Stimulated activated CD8-positive, alpha-beta memory T cell treated with anti-CD3 and anti-CD28 coated beads, Interleukin-15, amount 100 ng/mL, for 24 hours (primary cell): ENCODE measurements at places on chromosomes 2 and 18.

DNA sequence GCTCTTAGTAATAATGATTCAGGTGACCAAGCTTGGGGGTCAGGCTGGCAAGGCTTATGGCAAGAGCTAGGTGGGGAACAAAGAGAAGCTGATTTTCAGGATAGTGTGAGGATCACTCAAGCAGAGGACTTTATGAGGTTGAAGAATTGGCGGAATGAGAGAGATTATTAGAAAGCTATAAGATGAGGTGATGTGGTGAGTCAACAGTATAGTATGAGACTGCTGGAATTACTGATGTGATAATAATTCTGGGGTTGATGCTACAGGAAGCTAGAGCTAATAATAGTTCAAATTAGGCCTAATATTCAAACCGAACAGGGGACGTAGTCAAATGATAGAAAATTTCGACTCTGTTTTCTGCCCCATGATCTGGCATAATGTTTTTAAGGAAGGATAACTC lies 2115.3 kb upstream of the PIK3C3 start:
- DNase-seq, result no peak

- no peak for DNase-seq
Measured at GRCh38 chr2:150675807-150676206, 188.3 kb upstream of the RND3 start.

- no peak for DNase-seq
Measured at GRCh38 chr2:159091976-159092375, 123.5 kb downstream of the TANC1 start.

DNA sequence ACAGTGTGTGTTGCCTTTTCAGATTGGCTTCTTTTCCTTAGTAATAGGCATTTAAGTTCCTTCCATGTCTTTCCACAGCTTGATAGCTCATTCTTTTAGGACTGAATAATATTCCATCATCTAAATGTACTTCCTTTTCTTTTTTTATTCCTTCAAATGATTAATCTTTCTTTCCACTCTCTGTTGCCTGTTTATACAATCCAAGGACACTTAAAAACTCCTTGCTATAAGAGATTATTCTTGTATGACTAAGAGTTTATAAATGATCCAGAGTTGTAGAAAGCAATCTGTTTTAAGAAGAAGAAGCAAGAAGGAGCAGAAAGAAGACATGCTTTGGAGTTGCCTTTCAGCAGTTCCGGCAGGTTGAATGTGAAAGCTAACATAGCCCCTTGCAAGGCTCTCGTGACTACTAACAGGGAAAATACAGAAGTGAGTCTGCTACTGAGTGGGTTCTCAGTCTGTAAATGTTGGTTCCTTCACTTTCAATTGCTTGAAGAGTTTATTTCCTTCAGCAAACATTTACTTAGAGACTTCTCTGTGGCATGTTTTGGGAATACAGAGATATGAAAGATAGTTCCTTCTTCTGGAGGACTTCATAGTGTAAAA lies 123.0 kb downstream of the PMAIP1 start:
- no peak for DNase-seq

DNA sequence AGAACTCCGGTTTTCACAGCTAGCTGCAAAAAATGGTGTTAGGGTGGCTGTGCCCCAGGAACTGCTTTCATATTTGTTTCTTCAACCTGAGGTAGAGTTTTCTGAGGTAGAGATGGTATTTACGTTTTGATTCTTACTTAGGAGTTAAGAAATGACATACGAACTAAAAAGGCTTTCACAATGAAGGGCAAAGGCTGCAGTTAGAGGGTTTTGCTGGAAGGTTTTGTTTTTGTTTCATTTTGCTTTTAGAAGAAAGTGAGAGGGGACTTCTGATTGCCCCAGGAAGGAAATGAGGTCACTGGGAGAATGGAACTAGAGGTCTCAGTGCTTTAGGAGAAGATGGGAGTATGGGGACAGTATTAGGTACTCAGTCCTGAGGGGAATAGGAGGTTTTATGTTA lies 15.5 kb downstream of the CDCA7 start:
- no peak for DNase-seq

- no peak for DNase-seq
Measured at GRCh38 chr2:102037681-102038080, 45.9 kb downstream of the IL1R2 start.

DNA sequence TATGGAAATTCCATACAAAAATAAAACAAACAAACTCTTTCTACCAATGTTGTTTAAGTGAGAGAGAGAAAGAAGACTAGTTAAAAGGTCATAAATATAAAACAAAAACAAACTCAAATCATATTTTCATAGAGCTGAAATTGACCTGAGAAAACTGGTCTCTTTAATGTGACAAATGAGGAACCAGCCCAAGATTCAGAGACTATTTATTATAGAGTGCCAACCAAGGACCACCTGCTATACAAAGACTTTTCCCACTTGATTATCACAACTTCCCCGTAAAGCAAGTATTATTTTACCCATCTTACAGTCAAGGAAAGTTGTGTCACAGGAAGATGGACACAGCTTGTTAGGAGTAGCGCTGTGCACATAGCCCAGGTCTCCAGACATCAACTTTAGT lies 13.3 kb downstream of the ANKRD44 start:
- DNase-seq, result no peak

DNA sequence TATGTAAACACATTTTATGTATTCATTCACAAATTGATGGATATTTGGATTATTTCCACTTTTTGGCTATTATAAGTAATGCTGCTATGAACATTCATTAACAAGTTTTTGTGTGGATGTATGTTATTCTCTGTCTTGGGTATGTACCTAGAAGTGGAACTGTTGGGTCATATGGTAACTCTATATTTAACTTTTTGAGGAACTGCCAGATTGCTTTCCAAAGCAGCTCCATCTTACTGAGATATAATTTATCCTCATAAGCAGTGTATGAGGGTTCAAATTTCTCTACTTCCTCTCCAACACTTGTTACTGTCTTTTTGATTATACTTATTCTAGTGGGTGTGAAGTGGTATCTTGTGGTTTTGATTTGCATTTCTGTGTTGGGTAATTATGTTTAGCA lies 7.1 kb upstream of the EML6 start:
- DNase-seq, result no peak

DNA sequence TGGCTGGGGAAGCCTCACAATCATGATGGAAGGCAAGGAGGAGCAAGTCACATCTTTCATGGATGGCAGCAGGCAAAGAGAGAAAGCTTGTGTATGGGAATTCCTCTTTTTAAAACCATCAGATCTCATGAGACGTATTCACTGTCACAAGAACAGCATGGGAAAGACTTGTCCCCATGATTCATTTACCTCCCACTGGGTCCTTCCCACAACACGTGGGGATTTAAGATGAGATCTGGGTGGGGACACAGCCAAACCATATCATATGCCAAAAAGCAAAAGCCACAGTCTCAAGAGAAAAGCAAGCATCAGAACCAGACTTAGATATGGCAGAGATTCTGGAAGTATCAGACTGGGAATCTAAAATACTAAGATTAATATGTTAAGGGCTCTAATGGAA lies 30.0 kb upstream of the SCRN3 start:
- no peak for DNase-seq

- DNase-seq, result no peak
Measured at GRCh38 chr18:49247781-49248180, 212.7 kb downstream of the DYM start.

DNA sequence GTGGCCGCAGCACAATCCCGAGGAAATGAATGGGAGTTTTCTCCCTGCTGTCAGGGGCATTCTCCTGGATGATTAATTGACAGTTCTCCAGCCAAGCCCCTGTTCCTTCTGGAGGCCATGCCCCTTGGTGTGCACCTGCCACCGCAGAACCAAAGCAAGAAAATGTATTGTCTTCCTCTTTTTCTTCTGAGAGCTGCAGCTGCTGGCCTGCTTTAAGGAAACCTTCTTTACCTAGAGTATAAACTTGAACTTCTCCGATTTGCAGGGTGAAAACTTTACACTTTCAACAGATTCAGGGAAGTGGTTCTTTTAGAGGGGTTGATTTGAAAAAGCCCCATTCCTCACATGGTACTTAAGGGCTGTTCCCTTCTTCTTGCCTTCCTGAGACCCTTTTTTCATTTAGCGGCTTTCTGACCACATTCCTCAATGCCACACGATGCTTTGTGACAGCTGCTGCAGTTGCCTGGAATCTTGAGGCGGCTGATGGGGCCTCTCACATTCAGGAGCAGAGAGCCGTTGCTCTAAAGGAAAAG lies 402.8 kb downstream of the TXNL1 start:
- no peak for DNase-seq

- no peak for DNase-seq
Measured at GRCh38 chr2:86037795-86038192, 67.9 kb downstream of the POLR1A start.

DNA sequence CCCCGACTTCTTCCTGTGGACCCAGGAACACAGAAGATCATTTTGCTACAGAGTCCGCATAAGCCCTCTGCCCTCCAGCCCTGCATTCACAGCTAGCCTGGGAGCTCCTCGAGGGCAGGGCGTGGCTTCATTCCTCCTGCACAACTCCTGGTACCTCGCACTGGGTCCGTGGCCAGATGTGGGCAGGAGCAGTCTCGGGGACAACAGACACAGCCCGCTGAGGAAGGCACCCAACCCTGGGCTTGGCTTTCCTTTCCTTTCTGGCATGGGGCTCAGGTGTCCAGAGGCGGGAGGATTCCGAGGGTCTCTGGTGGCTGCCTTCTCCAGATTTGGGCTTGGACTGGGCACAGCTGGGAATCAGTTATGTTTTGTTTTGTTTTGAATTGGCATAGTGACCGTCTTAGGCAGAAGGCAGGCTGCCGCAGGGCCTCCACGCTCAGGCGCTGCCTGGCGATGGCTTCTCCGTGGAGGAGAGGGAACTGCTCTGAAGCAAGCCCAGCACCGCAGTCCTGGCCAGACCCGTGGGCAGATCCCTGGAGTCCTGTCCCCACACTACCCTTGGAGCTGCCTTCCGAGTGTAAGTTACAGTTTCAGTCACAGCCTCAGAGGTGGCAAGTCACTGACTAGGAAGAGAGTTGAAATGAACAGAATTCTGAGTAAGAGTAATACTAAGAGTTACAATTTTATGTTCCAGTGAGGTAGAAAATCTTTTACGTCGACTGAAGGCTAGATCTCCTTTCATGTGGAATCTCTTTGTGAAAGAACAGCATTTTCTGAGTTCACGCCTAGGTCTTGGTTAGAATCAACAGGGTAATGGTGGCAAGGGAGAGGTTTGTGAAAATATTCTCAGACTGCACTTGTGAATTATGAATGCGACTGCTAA lies 47.9 kb downstream of the LDLRAD4 start:
- DNase-seq, result no peak

DNA sequence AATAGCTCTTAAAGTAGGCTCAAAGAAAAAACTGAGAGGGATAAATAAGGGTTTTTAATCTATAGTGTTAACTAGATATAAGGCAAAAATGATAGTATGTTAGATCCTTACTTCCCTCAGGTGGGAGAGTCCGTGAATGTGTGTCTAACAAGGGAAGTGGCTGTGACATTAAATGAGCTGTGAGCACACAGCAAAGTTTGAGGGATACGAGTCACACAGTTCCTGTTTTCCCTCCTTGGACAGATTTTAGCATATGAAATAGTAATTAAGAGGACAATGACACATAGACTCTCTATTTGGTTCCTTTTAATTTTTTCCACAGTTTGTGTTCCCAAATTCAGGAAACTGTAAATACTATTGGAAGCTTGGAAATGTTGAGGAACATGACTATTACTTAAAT lies 148.4 kb upstream of the CAVIN2 start:
- DNase-seq, result no peak

DNA sequence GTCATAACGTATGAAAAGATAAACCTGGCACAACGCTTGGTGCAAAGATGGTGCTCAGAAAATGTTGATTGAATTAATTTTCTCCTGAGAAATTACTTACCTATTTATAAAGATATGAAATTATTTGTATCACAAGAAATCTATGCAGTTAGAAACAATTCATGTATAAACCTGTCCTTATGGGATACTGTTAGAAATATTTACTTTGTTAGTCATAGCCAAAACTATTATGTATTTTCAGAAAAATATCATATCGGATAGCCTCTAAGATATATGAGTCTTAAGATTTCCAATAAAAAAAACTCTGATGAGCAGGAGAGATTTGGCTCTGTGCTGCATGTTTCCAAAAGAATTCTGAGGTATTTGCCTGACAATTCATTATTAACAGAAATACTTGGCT lies 880.7 kb downstream of the LRRTM4 start:
- no peak for DNase-seq

DNA sequence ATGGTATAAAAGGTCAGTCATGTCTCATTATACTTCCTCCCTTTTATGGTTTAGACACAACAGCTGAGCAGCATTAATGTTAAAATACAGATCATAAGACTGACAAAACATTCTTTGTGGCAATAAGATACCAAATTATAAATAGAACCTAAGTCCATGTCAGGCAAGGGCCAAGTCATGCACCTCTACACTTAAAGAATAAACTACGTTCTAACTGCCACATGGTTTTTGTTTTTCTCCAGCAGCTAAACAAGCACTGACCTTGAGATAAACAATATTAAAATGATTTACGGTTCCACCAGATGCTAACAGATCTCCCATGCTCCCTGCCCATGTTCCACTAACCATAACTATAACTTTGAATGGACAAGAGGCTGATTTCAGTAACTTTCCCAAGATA lies 368.6 kb upstream of the TFPI start:
- no peak for DNase-seq

- DNase-seq, result no peak
Measured at GRCh38 chr18:12239431-12239830, 14.7 kb upstream of the CIDEA start.

- DNase-seq, result no peak
Measured at GRCh38 chr2:142234741-142235140, 103.9 kb upstream of the LRP1B start.

DNA sequence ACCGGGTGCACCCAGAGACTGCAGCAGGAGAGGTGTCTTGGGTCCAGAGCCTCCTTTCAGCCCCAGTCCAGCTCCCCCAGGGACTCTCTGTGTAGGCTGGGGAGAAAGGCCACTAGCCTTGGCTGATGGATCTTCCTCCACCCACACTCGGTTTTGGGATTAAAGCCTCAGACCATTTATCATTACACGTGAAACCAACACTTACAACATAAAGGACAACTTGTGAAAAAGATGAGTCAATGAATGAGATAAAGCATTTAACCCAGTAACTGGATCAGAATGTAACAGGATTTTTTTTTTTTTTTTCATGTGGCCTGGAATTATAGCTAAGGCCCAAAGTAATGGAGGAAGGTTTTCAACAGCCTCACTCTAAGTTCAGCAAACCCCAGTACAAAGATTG lies 32.1 kb downstream of the NAT8 start:
- no peak for DNase-seq
